ENCODE measurements at places on chromosomes 1 and 21.
A peak's percentile ranks its signal among the peaks of the same experiment; 100 is the strongest.

DNA sequence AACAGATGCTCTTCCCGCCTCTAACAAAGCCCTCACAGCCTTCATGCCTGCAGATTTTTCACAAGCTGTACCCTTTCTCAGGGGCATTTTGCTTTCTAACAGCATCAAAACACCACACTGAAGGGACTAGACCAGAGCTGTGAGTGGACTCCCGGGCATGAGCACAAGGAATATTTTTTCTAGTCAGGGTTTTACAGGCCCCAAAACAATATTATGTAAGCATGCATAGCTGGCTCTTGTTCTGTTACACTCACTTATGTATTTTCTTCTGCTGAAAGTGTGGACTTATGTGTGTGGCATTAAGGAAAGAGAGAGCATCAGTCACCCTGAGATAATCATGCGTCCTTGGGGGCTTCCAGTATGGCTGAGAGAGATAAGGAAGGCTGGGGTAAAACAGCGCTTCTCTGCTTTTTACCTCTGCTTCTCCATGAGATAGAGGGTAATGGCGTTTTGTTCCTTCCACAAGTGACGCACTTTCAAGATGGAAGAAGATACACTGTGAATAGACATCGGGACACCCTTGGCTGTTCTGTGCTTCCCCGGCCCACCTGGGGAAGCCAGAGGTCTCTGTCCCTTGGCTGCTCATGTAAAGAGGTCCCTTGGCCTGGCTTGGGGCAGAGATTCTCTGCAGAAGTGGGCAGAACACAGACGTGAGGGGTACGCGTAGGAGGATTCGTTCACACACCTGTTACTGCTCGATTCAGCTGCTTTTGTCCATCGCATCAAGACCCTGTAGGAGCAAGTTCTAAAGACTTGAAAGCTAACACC, 266.7 kb upstream of the RAB4A start:
- DNase-seq, result no peak

GRCh38 chr21:45343891-45344290, 56.2 kb upstream of the POFUT2 start:
- DNase-seq, result no peak

DNA sequence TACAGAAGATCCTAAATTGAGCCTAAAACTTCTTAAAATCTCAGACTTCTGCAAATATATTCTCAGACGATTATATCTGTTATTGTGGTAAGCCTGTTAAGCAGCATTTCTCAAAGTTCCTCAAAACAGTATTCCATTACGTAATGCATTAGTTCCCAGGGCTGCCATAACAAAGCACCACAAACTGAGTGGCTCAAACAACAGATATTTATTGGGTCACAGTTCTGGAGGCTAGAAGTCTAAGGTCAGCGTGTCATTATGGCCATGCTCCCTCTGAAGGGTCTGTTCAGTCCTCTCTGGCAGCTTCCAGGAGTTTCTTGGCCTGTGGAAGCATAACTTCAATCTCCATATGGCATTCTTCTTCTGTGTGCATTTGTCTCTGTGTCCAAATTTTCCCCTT, 103.5 kb upstream of the ST6GALNAC5 start:
- DNase-seq, result no peak

- DNase-seq, result no peak
Measured at GRCh38 chr1:30397576-30397975, 325.8 kb downstream of the MATN1 start.

DNA sequence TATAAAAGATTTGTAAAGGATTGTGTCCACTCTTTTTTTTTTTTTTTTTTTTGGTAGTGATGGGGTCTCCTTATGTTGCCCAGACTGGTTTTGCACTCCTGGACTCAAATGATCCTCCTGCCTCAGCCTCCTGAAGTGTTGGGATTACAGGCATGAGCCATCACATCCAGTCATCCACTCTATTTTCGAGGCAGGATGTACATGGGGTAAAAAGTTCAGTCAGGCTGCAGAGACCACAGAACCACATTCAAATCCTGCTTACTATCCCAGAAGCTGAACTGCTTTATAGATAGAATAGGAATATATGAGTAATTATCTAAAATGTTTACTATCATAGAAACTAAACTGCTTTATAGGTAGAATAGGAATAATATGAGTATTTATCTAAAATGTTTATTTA, 26.0 kb upstream of the KCNK2 start:
- DNase-seq, result no peak

DNA sequence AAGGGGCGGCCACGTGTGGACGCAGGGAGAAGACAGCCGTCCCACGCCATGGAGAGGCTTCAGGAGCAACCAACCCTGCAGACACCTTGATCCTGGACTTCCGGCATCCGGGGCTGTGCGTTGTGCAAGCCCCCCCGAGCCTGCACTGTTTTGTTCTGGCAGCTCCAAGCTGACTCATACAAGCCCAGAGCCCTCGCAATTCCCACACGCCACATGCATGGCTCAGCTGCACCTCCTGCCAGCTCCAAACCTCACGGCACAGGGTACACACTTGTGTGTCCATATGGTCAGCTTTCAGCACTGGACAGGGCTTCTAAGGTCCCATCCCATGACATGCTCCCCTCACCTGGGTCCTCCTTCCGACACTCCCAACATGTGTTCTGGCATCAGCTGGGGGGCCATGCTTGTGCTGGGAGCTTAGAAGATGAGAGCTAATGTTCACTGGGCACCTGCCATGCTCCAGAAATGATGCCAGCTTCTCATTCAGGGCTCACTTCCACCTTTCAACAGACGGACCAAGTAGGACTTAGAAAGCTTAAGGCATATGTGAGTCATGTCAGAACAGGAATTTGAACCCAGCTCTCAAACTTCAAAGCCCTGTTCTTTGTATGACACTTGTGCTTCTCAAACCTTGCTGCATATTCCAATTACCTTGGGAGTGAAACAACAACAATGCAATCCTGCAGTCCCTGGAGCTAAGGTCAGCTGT, 137.3 kb downstream of the PGBD5 start:
- no peak for DNase-seq

GRCh38 chr1:170857955-170858354, 77.4 kb upstream of the MROH9 start:
- no peak for DNase-seq

- DNase-seq, result no peak
Measured at GRCh38 chr1:8567146-8567545, 249.2 kb downstream of the SLC45A1 start.

GRCh38 chr1:191618181-191618580, 540.1 kb upstream of the RGS18 start:
- DNase-seq, result no peak

GRCh38 chr1:2546515-2547209, 9.5 kb upstream of the TNFRSF14 start:
- peak; percentile 81 for DNase-seq

DNA sequence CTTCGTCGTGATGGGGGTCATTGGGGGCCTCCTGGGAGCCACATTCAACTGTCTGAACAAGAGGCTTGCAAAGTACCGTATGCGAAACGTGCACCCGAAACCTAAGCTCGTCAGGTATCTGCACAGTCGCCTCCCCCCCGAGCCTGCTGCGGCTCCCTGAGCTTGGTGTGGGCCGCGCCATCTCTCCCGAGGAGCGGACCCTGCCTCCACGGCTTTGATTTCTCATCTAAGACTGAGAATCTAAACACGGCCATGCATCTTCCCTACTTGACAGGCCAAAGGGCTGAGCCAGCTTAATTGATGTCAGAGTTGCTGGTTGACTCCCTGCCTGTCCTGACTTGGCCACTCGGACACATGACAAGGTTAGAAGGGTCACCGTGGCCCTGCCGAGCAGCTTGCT, 19.1 kb downstream of the NPPA start:
- no peak for DNase-seq

- no peak for DNase-seq
Measured at GRCh38 chr1:104056786-104057185, 307.1 kb downstream of the AMY1C start.

GRCh38 chr1:186683652-186684410, 3.6 kb upstream of the PTGS2 start:
- DNase-seq, result no peak

DNA sequence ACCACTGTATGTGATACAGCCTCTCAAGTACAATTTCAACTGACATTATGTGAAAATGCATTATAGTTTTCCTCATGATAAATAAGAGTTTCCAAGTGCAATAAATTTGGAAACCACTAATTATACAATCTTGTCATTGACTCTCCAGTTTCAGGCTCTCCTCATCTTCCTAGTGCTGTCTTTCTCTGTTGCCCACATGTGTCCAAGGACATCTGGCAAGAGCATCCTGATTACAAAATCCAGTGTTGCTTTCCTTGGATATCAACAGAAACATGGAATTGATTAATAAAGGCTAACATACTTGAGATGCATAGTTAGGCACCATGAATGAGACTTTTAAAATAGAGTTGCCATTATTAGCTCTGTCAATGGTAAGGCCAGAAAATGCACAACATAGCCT, 15.6 kb upstream of the MAP10 start:
- no peak for DNase-seq

- no peak for DNase-seq
Measured at GRCh38 chr1:118918230-118918939, 69.8 kb downstream of the TBX15 start.

DNA sequence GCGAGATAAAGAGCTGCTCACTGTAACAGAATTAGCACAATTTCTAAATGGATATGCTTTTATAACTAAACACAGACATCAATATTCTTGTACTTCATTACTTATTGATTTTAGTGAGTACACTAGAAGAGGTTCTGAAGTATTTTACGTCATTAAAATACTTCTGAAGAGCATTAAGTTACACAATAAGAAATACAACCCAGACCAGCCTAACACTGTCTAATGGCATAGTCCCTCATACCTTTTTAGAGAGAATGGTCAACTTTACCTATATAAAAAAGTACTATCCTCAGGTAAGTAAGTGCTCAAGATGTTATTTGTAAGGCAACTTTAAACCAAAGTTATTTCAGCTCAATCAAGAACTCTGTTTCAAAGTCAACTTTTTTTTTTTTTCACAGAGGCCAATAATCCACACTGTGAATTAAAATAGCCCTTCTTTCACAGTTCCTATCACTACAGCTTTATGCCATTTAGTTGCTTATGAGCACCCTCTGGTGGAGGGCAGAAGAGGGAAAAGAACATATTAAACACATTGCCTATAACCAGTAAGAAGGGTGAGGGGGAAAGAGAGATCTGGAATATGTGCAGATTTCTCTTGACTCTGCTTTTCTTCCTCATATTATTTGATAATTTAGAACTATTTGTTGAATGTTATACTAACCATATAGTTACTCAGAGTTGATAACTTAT, 182.1 kb upstream of the DMRTA2 start:
- DNase-seq, result no peak

DNA sequence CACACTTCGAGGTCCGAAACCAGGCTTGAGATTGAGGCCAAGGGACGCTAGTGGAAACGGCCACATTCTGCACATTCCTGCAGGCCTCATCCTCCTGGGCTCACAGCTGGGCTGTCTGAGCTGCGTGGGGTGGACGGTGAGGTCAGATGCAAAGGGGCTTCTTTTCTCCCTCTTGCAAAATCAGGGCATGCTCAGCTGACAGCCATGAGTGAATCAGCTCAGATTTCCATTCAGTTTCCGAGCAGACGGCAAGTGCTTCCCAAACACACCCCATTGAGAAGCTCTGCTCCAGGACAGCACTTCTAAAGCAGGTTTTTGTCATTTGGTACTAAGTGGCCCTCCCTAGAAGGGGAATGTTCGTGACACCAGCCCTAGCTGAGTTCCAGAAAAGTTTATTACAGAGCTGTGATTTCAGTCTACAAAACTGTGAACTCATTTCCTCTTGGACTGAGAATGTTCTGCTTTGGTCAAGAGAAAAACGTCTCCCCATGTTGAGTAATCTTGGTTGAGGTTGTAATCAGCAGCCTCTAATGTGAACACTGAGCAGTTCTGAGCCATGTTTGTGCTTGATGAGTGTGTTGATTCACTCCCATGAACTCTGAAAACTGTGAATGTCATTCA, 10.0 kb downstream of the PDPN start:
- no peak for DNase-seq

DNA sequence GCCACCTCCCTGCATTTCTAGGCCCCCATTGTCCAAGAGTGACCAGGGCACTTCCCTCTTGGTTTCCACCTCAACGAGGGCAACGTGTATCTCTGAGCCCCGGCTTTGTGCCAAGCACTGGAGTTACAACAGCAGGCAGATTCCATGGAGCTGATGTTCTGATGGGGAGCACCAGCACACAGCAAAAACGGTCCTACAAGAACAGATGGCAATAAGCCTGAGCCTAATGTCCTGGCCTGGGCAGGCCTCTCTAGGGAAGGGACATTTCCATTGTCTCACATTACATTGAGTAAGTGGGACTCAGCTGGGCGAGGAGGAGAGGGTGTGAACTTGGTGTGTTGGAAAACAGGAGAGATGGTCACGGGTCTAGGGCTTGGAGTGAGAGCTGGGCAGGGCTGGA, 27.2 kb upstream of the NPPB start:
- no peak for DNase-seq

DNA sequence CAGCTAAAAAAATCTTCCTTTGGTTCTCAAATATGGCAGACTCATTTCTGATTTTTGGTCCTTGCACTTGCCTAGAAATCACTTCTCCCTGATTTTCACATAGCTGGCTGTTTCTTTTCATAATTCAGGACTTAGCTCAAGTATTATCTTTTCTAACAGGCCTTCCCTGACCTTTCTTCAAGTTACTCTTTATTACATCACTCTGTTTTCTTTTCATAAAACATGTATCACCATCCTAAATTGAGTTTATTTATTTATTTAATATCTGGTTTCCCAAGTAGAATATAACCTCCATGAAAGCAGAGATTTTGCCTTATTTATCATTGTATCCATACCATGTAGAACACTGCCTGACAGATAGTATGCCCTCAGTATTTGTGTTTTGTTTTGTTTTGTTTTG, 18.2 kb upstream of the GNG5 start:
- DNase-seq, result no peak

DNA sequence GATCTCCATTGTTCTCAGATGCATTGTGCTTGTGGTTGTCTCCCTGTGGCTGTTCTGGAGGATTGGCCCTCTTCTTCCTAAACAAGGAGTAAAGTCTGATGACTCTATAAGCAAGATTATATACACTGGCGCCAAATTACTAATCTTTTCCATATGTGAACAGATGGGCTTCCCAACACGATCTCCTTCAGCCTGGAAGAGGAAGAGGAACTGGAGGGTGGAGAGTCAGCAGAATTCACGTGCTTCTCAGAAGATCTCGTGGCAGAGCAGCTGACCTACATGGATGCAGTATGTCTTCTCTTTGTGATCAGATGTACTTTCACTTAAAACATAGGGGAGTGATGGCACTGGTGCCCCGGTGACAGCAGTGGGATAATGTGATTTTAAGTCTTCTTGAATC, 78.7 kb downstream of the RGL1 start:
- DNase-seq, result no peak

Measured in stimulated activated naive CD4-positive, alpha-beta T cell (primary cell).